Stimulated activated naive CD8-positive, alpha-beta T cell treated with anti-CD3 and anti-CD28 coated beads, Interleukin-15, amount 100 ng/mL, for 72 hours (primary cell): ENCODE measurements at places on chromosomes 7 and 10.

GRCh38 chr10:119803264-119803663 is 69.4 kb downstream of the MCMBP start:
- no peak for DNase-seq

DNA sequence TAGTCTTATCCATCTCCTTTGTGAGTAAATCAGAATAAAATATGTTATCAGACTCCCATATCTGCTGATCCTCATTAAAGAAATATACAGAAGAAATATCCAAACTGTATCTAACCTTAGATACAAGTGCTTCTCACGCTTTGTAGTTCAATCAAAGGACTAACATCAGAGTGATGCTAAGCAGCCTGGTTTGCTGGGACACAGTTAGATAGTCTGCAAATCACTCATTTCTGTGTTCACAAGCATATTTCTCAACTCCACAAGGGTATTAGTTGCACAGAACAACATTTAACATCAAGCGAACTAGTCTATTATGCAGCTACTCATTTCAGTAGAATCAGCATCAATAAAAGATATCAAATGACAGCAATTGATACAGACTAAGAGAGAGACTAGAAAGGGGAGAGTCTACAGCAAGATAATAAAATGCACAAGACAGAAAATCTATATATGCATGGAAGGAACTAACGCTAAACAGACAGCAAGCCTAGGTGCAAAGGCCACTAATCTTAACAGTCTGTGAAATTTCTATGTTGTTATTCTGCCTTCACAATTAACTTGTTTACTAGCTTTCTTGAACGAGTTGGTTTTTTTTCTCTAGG is 30.0 kb downstream of the DNAJC12 start:
- DNase-seq: no peak

DNA sequence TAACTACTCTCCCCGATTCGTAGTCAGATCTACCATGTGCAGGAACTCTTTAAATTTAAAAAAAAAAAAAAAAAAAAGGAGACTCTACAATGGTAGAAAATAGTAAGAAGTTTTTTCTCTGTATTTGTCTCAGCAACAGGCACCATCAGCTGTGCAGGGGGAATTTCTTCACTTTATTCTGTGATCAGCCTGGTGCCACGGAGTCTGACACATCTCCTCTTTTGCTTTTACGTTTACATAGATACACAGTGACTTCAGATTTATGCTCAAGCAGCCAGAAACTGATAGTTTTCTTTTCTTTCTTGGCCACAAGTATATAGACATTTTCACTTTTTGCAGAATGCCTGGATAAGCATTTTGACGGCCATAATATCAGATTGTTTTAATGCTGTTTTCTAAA is 190.6 kb upstream of the AKR1E2 start:
- DNase-seq: no peak

- DNase-seq: no peak
Observed at GRCh38 chr10:104579136-104579535, 62.0 kb upstream of the SORCS3 start.
